Right ventricle myocardium inferior (tissue), 1 donor: ENCODE measurements at places on chromosomes 4 and X. TPM values are rescaled to one million over a fixed set of nuclear protein-coding genes. Genes with fewer than 3 reads are reported as not detected.

AKAP14 gene
- not detected for total RNA-seq

HTR2C gene
- total RNA-seq: not detected

PPP2R3B gene
- total RNA-seq: 164 TPM

PDGFRA gene
- total RNA-seq: 38.5 TPM

TRIML2 gene
- not detected for total RNA-seq

KCNIP4 gene
- total RNA-seq: not detected

- no peak for DNase-seq
Observed at GRCh38 chr4:162634390-162634789, 470.6 kb upstream of the FSTL5 start.

DNA sequence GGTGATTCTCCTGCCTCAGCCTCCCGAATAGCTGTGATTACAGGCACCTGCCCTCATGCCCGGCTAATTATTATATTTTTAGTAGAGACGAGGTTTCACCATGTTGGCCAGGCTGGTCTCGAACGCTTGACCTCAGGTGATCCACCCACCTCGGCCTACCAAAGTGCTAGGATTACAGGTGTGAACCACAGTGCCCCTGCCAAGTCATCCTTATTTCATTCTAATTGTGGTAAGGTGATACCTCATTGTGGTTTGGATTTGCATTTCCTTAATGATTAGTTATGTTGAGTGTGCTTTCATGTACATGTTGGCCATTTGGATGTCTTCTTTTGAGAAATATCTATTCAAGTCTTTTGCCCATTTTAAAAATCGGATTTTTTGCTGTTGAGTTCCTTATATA lies 93.0 kb downstream of the USP9X start:
- no peak for DNase-seq

DNA sequence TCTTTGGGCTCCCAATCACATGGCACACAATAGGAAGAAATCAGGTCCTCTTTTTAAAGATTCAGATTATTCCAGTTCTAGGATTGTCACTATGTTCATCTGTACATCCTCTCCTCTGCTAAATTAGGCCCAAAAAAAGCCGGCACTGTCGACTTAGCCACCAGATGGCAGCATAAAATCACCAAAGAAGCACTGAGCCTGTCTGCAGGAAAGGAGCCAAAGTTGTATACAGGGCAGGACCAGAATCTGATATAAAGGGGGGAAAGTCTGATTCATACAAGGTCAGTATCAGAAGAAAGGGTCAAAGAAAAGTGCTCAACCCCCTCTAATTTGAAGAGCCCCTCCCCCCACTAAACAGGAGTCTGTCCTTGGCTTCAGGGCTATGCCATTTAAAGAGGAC lies 292.5 kb downstream of the CHIC1 start:
- DNase-seq: no peak

DNA sequence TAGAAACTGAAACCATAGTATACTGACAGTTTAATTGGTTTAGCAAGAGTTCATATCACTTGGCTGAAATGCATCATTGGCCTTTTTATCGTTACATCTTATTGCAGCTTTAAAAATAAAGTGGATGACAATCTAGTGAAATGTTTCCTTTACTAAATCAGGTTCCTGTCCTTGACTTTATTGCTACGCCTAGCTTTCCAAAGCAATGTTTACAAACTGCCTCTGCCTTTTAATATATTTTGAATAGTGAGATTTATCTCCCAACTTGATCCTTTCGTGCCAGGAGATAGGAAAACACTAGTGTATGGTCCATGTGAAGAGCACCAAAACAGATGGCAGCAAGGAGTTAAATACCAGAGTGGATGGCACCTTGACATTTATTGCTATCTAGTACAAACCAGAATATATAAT lies 67.0 kb downstream of the GPC3 start:
- DNase-seq: no peak

- no peak for DNase-seq
Observed at GRCh38 chr4:118942465-118942864, 53.8 kb downstream of the SYNPO2 start.

DNA sequence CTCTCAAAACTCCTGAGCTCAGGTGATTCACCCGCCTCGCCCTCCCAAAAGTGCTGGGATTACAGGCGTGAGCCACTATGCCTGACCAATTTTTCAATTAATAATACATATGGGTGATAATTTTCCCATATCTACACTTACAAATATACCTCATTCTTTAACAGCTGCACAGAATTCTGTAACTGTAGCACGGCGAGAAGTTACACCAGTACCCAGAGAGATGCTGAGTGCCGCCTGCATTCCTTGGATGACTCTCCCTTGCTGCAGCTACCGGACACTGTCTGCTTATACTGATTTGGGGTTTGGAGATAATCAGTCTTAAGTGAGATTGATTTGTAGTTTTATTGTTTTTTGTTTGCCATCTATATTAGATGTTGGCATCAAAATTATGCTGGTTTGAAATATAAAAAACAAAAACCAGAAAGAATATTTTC lies 5.8 kb downstream of the TIFA start:
- DNase-seq: no peak

GRCh38 chr4:18636001-18636585 lies 614.5 kb upstream of the LCORL start:
- no peak for DNase-seq

DNA sequence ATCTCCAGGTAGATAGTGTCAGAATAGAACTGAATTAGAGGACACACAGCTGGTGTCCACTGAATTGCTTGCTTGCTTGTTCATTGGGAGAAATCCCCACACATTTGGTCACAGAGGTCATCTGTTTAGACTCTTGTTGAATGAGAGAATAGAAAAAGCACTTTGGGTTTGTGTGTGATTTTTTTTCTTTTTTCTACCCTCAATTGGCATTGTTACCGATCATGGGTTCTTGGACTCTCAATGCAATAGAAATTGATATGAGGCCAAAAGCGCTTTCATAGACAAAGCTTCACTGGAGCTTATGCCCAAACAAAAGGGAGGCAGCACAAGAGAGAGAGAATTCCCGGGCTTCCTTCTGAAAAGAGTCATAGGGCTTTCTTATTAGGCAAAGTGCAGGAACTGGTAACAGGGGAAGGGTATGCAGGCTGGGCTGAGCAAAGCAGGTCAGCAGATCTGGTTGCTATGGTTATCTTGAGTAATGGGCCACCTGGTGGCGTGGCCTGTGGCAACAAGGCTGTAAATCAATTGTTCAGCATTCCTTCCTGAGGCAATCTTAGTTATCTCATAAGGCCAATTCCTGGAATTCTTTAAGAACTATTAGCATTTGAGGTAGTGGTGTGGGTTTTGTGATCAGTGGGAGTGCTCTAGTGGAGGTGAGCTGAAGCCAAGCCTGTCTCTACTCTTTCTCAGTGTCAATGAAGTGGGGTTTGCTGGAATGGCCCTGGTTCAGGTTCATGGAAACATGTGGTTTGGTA lies 5.3 kb upstream of the GPR82 start:
- DNase-seq: no peak

DNA sequence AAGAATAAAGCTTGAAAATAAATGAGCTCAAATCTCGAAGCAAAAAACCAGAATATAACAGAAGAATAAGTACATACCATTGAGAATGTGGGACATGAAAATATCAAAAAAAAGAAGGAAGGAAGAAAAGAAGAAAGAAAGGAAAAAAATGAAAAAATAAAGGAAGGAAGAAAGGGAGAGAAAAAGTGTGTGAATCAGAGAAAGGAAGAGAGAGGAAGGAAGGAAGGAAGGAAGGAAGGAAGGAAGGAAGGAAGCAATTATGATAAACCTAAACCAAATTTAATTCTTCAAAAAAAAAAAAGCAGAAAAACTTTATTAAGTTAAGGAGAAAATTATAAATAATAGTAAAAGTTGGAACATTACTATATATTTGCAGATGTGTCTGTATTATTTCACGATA lies 949.8 kb downstream of the NLGN4X start:
- no peak for DNase-seq

GRCh38 chrX:69795702-69796101 lies 179.8 kb downstream of the EDA start:
- DNase-seq: no peak

DNA sequence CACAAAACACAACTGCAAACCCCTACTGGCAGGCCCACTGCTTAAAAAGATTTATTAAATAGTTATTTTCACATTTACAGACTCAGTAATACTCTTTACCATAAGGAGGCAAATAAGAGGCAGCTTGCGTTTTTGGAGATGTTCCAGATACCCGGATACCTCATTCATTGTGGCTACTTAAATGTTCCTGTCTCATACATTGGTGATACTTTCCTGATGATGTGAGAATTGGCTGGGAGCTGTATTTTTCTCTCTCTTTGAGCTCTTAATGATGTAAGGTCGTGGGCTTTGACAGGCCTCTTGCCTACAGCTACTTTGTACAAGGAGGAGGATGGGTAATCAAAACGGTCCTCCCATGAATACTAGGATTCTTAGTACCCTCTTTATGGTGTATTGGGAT lies 101.5 kb downstream of the AKAP4 start:
- DNase-seq: no peak

DNA sequence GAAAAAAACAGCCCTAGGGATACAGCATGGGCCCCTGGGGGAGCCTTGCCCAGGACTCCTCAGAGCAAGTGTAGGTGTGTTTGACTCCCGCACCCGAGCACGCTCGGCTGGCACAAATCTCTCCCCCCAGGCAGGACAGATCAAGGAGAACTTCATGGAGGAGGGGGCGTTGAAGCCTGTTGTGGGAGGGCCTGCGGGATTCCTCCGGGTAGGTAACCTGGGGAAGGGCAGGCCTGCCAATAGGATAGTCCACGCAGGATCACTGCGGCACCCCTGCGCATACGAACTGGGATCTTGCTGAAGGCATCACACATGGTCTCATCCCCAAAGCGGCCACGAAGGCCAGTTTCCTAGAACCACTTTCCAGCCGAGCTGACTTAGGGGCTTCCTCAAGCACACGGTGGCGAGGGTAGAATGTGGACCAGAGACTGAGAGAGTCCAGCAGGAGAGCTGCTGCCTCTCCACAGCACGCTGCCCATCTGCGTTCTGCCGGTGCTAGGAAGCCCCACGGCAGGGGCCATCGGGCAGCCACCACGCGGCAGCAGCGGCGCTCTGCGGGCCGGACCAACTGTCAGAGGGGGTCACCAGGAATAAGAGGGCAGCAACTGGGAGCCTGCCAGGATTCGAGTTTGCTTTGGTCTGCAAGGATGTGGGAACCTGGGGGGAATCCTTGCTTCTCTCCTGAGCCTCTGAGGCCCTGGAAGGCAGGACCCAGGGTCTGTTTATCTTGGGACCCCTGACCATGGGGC lies 56.8 kb downstream of the WFS1 start:
- DNase-seq: no peak

DNA sequence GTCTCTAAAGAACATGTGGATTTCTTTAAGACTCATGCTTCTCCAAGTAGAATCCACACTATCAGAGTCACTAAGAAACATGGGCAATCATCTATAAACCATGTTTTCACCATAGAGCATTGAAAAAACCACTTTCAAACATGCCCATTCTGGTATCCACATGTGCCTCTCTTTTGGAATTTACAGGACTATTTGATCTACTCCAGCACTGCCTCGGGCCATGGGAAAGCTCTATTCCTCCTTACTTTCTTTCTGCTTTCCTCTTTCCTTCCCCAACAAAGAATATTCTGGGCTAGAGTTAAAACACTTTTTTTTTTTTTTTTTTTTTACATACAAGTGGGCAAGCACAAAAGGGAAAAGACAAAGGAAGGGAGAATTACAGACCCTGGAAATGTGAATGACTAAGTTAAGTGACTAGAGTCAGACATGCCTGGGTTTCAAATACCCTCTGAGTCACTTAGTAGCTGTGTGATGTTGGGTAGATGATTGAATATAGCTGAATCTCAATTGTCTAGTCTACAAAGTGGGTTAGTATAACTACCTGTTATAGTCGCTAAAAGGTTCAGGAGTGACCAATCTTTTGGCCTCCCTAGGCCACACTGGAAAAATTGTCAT lies 847.7 kb upstream of the INTU start:
- DNase-seq: no peak

- no peak for DNase-seq
Observed at GRCh38 chr4:11004818-11005217, 320.2 kb upstream of the CLNK start.

GRCh38 chr4:65921180-65921579 lies 250.9 kb upstream of the EPHA5 start:
- DNase-seq: no peak

- no peak for DNase-seq
Observed at GRCh38 chr4:174107746-174108354, 175.6 kb downstream of the FBXO8 start.
